ENCODE measurements at places on chromosomes 7 and 10. TPM values are rescaled to one million over a fixed set of nuclear protein-coding genes. Genes with fewer than 3 reads are reported as not detected.
A peak's percentile ranks its signal among the peaks of the same experiment; 100 is the strongest.

ABCB1 gene
- total RNA-seq, result not detected

VWC2 gene
- total RNA-seq, result not detected

CACNB2 gene
- total RNA-seq, result not detected

CCDC172 gene
- total RNA-seq, result not detected

NUTM2D gene
- total RNA-seq, result 2.5 TPM

C10orf53 gene
- not detected for total RNA-seq

DNA sequence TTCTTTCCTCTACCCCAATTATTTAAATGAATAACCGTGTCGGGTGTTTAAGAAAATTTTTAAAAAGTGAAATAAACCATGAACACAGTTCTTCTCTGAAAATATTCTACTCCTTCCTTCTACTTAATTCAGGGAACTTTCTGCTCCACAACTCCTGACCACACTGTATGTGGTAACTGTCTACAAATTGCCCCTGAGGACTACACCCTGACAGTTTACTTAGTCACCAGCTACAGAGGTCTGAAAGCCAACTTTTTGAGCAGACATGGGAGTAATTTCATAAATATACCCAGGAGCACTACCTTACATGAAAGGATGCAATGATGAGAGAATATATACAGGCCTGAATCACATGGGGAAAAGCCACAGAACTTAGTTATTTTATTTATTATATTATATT lies 523.2 kb upstream of the SORCS1 start:
- DNase-seq, result no peak

DNA sequence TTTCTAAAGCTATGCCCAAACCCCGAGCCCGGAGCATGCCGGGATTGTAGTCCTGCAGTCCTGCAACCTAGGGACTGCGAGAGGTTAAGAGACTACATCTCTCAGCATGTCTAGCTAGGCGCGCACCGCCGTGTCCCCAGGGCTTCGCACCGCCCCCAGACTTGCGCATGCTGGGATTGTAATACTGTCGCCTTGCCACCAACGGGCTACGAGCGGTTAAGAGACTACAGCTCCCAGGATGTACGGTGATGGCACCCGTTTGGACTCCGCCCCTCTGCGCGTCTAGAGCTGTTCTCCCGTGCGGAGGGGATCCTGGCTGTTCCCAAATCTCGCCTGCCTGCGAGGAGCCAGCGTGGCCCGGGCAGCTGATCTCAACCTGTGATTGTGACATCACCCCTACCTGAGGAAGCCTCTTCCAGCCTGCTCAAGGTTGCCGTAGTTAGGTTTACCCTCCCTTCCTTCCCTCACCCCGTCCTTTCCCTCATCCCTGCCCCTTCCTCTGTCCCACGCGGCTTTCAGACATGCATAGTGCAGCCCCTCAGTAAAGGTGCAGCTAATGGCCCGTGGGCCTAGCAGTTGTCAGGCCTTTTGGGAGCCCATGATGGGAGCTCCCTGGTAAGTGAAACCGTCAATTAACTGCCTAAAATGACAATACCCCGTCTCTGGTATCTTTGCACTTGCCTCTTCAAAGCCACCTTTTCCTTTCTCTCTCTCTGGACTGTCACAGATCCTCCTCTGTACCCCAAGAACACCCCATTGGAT lies 6.3 kb upstream of the ZNF736 start:
- peak; percentile 98 for DNase-seq

GRCh38 chr10:88975377-88975720 lies 15.2 kb upstream of the FAS start:
- DNase-seq, result no peak

- DNase-seq, result no peak
These were observed 55.9 kb upstream of the CTBP2 start for GRCh38 chr10:125216309-125216708.

DNA sequence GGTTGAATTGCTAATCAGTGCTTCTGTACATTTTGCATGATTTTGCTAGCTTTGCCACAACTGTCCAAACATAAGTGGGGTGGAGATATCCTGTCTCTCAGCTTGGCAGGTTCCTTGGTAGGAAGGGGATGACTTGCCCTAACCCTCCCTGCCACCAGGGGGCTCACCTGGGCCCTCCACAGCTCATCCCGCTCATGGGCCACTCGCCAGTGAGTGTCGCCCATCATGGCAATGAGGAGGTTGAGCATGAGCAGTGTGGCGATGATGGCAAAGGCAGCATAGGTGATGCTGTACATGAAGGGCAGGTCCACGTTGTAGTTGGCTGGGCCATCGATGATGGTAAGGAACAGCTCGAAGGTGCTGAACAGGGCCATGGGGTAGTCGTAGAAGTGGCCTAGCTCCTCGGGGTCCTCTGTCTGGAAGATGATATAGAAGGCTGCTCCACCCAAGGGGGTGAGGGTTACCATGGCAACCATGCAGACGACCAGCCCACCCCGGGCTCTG lies 12.2 kb downstream of the TRPV6 start:
- DNase-seq, result peak; percentile 36

GRCh38 chr7:73707045-73707631 lies 12.3 kb downstream of the STX1A start:
- no peak for DNase-seq

DNA sequence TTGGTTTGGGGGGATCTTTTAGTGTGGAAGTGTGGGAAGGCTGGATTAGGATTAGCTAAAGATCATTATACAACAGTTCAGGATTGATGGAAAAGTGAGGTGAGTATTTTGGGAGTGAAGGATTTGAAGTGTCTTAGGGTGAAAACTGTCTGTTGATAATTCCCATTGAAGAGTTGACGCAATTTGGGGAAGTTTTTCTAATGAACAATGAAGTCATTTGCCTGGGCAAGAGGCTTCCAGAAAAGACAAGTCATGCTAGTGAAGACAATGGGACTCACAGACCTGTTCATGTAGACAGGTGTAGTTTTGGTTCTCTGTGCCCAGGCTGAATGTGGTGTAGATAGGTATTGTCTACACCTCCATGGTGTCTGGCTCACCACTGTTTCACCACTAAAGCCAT lies 194.3 kb upstream of the GPR26 start:
- no peak for DNase-seq

GRCh38 chr7:66047426-66047825 lies 28.2 kb upstream of the ASL start:
- DNase-seq, result no peak

DNA sequence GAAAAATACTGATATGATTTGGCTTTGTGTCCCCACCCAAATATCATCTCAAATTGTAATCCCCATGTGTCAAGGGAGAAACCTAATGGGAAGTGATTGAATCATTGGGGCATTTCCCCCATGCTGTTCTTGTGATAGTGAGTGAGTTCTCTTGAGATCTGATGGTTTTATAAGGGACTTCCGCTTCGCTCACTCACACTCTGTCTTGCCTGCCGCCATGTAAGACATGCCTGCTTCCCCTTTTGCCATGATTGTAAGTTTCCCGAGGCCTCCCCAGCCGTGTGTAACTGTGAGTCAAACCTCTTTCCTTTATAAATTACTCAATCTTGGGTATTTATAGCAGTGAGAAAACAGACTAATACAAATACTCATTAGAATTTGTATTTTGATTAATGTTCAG lies 5.1 kb upstream of the MRPS17 start:
- no peak for DNase-seq

GRCh38 chr7:148912758-148913541 lies 28.9 kb upstream of the EZH2 start:
- peak; percentile 19 for DNase-seq

- DNase-seq, result no peak
These were observed 5.8 kb upstream of the AOC1 start for GRCh38 chr7:150846291-150847115.

DNA sequence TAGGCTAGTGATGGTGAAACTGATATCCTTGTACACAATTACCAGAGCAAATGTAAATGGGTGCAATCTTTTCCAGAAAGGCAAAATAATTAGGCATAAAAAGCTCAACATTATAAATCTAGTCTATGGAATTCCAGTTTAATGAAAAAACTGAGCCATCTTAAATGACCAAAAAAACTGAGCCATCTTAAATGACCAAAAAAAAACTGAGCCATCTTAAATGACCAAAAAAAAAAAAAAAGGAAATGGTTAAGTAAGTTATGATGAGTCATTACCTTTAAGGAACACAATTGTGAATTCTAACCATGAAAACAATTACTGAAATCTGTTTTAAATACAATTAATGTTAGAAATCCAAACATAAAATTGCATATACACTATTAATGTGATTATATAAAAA lies 25.3 kb downstream of the USP6NL start:
- DNase-seq, result no peak

DNA sequence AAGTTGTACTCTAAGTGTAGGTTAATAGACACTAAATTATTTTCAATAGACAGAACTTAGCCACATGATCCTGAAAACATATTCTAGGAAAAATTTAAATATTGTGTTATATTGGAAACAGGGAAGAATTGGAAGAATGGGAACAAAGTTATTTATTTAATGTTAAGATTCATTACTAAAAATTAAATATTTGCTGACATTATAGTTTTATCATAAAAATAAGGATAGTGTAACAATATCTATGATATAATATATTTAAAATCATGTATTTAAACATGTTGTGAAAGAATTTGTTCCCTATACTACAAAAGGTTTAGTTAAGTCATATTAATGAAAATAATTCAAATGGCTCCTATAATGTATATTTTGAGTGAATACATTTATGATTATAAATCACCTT lies 120.1 kb upstream of the TEX47 start:
- DNase-seq, result no peak

- no peak for DNase-seq
These were observed 266.3 kb downstream of the AHR start for GRCh38 chr7:17564678-17565212.

DNA sequence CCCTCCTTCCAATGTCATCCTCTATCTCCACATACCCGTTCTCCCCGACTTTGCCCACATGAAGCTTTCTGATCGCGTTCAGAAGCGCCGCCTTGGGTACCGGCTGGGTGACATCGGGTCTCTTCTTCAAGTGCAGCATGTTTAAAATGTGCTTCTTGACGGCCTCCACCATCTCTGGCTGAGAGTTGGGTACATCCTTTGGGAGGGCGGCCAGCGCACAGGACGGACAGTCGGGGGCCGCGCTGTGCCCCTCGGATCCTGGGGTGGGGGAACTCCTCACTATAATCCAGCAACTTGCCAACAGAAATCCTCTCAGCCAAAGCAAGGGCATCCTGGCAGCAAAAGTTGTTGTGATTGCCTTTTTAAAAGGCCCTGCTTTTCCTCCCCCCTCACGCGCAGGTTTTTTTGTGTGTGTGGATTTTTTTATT lies 2.8 kb downstream of the INHBA start:
- no peak for DNase-seq

DNA sequence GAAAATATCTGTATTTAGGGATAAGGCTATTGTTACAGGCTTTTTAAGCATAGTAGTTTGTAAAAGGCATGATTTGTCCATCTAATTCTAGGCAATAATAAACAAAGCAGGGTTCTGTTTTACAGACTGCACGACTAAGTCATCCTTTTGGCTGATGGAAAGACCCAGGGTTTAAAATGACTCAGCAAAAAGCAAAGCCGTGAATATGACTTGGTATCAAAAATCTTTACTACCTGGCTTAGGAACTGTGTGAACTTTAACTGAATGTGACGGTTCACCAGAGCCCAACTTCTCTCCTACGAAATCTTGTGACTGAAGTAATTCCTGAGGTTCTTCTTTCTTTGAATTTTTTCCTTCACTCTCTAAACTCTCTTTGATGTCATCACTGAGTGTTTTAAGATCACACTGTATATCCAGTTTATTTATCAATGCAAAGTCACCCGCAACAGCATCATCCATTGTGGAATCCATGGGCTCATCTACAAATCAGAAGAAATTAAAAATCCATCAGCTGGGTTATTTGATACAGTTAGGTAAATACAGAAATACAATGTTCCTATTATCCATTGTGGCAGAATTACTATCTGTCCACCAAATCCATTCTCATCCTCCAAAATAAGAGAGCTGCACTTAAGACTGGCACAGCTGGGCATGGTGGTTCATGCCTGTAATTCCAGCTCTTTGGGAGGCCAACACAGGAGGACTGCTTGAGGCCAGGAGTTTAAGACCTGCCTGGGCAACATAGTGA lies 17.0 kb downstream of the ATE1 start:
- DNase-seq, result no peak

GRCh38 chr7:138684340-138684739 lies 16.8 kb downstream of the SVOPL start:
- no peak for DNase-seq

GRCh38 chr7:20197837-20198236 lies 19.3 kb downstream of the MACC1 start:
- no peak for DNase-seq

GRCh38 chr10:88179831-88180230 lies 316.4 kb downstream of the PTEN start:
- no peak for DNase-seq

DNA sequence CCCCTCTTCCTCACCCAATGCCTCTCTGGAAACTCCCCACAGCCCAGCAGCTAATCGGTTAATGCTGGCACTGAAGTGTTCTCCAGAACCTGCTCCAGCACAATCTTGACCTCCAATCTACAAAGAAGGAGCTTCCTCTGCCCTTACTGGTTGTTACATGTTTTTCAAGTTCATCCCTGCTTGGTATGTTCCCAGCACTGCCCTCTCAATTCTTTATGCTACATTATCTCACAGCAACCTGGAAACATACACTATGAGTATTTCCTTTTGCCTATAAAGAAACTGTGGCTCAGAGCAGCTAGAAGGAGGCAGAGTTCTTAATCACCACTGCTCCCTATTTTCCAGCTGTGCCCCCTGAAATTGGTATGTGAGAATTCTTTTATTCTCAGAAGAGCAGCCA lies 84.1 kb upstream of the KMT2E start:
- no peak for DNase-seq

DNA sequence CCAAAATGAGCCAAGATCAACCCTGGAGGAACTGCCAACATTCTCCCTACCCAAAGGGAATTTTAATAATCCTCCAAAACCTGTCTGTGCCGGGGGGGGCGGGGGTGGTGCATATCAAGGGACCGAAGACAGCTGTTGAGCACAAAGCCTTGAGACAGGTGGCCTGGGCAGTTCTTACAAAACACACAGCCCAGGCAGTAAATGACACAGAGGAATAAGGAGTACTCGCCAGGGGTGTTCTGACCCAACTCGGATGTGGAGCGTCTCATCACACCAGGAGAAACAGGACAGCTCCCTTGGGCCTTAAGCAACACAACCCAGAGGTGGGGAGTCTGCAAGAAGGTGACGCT lies 35.6 kb downstream of the PLAC9 start:
- DNase-seq, result no peak
